ENCODE measurements at places on chromosomes 2 and 18.

DNA sequence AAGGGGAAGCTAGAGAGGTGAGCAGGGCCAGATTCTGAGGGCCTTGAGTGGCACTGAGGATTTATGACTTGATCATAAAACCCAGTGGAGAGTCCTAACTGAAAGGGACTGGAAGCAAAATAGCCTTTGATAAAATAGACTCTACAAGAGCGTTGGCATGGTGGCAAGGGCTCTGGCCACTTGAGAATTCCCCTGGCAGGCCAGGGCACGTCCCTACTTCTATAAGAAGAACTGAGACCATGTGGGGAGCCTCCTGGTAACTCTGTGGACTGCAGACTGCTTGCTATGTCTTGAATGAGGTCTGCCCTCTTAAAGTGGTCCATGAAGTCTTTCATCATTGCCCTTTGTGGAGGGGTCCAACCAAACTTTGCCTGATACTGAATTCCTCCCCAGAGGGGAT is 324.8 kb downstream of the ALK start:
- no peak for DNase-seq

DNA sequence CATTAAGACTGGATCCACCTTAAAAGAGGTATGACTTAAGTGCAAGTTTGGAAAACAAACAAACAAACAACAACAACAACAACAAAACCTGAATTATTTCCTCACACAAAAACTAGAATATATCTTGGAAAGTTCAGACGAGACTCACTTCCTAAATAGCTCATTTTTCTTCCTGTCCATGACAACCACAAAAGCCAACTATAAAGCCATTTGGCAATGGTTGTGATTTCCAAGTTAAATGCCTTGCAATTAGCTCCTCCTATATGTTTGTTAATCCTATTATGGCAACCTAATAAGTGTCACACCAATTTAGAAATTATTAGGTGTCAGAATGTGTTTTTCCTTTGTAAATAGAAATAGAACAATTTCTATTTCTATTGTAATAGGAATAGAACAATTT is 91.6 kb upstream of the ARL5A start:
- no peak for DNase-seq

DNA sequence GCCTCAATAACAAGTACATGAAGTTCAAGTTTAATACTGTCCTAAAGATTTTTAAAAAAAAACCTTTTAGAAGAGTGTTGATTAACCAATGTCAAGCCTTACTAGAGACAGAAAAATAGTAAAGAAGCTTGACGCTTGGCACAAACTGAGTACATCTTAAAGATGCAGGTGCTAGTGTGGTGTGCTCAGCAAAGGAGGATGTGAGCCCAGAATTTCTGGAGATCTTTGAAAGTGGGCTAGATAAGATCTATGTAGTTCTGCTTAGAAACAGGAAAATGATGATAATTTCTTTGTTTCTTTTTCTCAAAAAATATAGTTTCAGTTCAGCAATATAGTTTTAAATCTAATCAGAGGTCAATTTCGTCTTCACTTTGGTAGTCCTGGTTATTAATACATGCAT is 118.3 kb upstream of the KLHL14 start:
- no peak for DNase-seq

GRCh38 chr2:108920686-108921085 is 68.3 kb downstream of the EDAR start:
- no peak for DNase-seq

GRCh38 chr2:191231995-191232394 is 13.2 kb upstream of the MYO1B start:
- no peak for DNase-seq

DNA sequence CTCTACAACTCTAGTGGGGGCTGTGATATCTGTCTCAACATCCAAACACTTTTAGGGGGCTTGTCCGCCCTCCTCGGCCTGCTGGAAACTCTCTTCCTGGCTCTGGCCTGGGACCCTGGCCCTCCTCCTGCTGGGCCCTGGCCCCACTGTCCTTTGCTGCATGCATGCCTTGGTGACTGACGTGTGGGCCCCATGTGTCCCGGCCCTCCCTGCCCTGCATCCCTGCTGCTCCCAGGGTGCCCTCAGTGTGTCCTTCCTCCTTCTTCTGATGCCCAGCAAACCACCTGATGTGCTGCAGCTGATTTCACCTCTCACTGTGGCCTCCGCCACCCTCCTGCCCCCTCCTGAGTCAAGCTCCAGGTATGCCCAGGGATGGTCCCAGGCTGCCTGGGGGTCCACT is 101.7 kb downstream of the SEPTIN10 start:
- no peak for DNase-seq
